Lower leg skin (tissue), 4 donors: ENCODE measurements at places on chromosomes 4 and X.
A peak's percentile ranks its signal among the peaks of the same experiment; 100 is the strongest.

DNA sequence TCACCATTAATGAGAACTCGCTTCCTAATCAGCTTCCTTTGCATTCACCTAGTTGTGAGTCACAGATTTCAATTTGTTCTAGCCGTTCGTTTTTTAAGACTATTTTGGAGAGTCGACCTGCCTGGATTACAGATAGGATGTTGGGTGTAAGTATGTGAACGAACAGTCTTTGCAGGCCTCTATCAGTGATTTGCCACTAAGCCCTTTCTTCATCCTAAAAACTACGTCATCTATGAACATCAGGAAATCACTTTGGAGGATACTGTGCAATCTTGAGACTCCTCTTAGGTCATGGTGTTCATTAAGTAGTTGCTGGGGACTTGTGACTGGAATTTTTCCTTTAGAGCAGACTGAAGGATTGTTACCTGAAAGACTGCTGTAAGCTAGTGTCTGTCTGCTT lies 1.1 kb downstream of the POLA1 start:
- DNase-seq: no peak

DNA sequence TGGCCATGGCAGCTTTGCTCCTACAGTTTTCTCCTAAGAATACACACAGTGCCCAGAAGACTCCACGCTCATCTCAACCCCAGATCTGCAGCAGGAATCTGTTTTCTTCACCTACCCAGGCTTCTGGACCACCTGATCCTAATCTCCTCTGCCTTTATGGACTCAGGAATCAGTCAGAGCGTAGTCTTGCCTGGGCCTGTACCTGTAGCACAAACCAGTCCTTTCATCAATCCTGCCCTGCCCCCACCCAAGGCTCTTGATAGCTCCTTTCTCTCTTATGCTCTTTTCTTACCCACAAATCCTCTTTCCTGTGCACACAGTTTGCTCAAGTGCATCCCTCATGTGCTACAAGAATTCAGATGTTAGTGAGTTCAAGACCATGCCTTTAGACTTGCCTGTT lies 89.7 kb downstream of the ZNF718 start:
- DNase-seq: no peak

DNA sequence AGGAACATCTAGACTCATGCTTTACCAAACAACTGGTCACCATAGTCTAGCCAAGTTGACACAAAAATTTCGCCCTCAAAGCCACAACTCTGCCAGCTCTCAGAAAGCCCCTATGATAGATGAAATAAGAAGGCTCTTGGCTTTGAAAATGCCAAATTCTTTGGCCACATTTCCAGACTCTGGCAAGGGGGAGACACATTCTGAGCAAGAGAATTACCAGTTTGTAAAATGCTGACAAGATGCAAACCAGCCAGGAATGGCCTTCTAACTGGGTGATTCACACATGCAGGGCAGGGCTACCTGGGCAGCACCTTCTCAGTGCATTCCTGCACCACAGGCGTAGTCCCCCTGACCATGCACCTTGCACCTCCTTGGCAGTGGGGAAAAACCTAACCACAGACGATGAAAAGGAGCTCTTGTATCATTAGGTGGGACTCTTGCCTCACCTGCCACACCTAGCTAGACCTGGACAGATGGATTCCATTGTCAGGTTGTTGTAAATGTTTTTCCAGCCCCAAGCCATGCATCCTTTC lies 77.4 kb upstream of the CPEB2 start:
- no peak for DNase-seq

DNA sequence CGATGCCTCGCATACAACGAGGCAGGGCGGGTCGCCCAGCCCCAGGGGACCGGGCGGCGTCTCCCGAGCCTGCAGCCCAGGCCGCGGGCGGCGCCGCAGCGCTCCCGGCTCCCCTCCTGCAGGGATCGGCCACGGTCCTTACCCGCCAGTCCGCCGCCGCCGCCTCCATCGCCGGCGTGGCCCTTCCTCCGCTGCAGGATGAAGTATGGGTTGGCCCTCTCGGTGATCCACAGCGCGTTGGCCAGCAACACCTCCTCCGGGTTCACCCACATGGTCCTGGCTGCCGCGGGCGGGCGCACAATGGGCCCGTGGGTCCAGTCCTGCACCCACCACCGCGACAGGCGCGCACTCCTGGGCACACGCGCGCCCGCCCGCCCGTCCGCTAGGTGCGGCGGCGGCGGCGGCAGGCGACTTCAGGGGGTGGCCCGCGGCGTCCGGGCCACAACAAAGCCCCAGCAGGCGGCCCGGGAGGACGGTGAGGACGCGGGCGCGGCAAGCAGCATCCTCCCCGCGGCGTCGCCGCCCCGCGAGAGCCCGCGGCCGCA lies 339 bp downstream of the TBC1D9 start:
- DNase-seq: peak; percentile 86

GRCh38 chr4:15188605-15189539 lies 186.6 kb downstream of the CPEB2 start:
- DNase-seq: no peak

GRCh38 chrX:4830880-4831557 lies 1117.6 kb upstream of the PRKX start:
- DNase-seq: no peak

GRCh38 chr4:53847965-53848364 lies 216.4 kb downstream of the CHIC2 start:
- no peak for DNase-seq

DNA sequence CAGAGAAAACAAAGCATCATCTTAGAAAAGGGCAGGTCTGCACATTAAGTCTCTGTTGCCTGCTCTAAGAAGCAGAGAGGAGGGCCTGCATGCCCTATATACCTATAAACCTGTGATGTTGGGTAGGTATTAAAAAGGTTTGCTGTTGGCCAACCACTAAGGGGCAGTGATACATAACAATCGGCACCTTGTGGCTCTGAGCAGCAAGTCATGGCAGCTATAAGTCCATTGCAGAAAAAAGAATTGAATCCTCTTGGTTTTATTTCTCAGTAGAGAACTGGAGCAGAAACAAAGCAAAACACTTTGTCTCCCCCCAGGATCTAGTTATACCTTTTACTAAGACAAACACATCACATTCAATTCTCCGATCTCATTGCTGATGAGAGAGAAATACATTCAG lies 1364.4 kb downstream of the STIM2 start:
- no peak for DNase-seq

DNA sequence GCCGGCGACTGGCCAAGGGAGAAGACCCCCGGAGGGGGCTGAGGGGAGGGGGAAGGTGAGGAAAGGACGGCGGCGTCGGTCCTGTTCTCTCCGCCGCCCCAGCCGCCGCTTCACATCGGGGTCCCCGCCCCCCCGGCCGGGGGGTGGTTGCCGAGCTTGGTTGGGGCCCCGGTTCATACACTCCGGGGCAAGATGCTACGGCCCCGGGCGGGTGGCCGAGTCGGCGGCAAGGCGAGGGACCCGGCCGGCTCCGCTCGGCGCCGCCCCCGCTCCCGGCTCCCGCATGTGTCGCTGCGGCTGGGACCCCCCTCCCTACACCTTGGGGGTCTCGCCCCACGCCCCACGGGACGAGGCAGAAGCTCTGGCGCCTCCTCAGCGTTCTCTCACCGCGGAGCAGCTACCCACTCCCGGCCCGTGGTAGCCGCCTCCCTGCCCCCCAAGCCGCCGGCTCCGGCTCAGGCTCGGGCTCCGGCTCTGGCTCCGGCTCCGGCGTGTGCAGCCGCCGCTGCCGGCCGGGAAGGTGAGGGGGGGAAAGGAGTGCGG lies 461 bp downstream of the FBXW7 start:
- no peak for DNase-seq

DNA sequence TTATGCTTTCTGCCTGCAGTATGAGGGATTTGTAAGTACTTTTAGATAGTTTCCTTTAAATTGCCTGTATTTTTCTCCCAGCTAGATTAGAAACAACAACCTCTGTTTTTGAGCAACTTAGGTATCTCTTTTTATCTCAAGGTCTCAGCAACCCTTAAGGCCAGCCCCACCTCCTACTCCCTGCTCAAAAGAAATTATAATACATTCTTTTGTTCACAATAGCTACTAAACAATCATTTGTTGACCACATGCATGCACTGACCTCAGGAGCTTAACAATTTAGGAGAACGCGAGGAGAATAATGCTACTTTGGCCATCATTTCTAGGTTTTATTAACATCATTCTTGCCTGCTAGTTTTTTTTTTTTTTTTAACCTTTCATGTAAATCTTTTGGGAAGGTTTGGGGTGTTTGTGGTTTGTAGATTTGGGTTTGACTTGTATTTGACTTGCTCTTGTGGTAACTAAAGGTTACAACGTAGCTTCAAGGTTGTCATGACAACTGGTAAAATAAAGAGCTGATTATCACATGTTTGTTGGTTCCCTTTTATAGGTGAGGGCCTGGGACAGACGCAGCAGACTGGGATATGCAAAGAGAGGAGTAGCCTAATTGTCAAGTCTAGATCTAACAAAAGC lies 145.4 kb upstream of the PLAC1 start:
- DNase-seq: no peak

GRCh38 chr4:150308824-150309472 lies 230.7 kb downstream of the DCLK2 start:
- no peak for DNase-seq

DNA sequence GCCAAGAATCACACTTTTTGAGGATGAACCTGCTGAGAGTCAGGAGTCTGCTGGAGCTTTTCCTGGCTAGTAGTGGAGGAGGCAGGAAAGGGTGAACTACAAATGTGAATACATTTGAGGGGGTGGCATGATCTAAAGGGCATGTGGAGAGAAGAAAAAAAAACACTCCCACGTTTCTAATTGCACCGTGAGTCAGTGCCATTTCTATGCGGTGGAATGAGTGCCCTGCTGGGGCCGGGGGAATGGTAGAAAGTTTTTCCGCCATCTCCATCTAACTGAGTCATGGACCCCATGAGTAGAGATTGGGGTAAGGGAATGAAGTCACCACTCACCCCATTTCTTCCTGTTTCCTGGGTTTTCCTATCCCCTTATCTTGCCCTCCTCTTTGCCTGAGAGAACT lies 19.8 kb downstream of the BEX3 start:
- DNase-seq: no peak

DNA sequence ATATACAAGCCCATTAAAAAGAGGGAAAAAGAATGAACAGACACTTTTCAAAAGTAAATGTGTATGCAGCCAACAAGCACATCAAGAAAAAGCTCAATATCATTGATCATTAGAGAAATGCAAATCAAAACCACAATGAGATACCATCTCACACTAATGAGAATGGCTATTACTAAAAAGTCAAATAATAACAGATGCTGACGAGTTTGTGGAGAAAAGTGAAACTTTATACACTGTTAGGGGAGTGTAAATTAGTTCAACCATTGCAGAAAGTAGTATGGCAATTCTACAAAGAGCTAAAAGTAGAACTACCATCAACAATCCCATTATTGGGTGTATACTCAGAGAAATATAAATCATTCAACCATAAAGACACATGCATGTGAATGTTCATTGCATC lies 203.0 kb downstream of the ARAP2 start:
- DNase-seq: no peak

DNA sequence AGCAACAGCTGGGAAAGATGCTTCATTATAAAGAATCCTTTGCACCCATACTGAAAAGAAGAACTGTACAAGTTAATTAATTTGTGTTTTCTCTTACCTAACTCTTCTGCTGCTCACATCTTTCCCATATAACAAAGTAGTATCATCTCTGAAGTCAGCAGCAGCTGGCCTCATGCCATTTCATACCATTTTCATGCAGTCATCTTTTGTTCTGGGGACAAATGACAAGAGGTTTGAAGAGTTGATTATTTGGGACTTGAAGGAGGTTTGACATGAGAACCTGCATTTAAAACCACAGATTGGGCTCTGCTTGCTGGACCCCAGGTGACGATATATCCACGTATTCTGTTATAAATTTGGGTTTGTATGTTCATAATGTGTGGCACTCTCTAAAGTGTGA lies 430.3 kb downstream of the SPRY1 start:
- no peak for DNase-seq

- DNase-seq: no peak
Observed at GRCh38 chr4:88720451-88721428, 23.1 kb upstream of the NAP1L5 start.

DNA sequence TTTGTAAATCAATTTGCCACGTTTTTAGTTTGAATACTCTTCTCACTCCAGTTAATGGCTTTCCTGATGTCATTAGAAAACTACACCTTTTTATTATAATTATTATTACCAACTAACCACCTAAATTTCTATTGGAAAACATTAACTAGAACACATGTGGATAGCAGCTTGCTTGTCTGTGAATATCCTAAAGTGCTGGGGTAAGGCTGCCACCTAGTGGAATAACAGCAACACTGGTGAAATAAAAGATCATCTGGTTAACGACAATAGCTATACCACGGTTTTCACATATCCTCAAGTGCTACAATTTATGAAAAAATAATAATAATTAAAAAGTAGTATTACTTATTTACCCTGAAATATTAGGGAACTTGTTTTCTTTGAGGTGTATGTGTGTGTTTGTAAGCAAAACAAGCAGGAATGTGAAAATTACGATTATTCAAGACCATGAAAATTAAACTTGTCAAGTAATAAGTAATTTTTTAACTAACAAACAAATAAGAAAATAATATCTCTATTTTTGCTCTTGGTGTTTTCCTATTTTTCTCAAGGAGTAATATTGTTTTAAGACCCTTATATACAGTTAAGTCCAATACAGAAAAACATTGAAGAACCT lies 130.1 kb upstream of the TECRL start:
- DNase-seq: no peak

DNA sequence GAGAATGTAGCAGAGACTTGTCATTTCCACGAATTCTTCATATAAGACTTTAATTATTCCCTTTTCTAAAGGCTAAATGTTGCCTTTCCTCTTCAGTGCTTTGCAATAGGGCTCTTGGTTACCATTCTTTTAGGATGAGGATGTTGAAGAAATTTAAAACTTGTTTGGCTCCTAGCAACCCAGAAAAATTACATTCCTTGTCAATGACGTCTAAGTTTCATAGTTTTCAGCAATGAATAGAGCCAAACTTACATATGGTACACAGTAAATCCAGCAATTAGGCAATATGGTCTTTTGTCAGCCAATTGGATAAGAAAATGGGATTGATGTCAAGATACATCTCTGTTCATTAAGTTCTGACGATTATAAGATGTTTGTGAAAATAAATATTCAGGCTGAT lies 1639.6 kb upstream of the PCDH10 start:
- DNase-seq: no peak

GRCh38 chrX:9758021-9758638 lies 7.5 kb downstream of the GPR143 start:
- no peak for DNase-seq

- no peak for DNase-seq
Observed at GRCh38 chr4:162847945-162848549, 318.6 kb downstream of the NAF1 start.

- DNase-seq: no peak
Observed at GRCh38 chrX:7409866-7410265, 261.9 kb upstream of the PUDP start.

GRCh38 chr4:77385124-77385969 lies 220.3 kb upstream of the CXCL13 start:
- peak; percentile 87 for DNase-seq

DNA sequence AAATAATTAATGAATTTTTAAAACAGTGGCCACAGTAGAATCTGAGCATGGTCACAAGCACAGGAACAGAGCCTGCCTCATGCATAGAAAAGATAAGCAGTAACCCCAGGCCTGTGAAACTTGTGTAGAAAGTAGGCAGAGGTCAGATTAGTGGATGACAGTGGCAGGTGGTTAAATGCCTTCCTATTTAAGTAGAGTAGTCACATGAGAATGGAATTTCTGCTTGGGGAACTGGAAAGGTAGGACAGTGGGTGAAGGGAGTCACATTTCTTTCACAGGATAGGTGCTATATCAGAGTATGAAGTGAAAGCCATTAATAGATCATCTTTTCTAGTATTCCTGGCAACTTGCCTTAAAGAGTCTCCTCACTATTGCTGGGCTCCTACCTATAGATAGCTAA lies 34.9 kb upstream of the ASB12 start:
- no peak for DNase-seq
